ENCODE measurements at places on chromosomes 11 and 22. TPM values are rescaled to one million over a fixed set of nuclear protein-coding genes. Genes with fewer than 3 reads are reported as not detected.
A peak's percentile ranks its signal among the peaks of the same experiment; 100 is the strongest.

GRCh38 chr11:113670149-113670830, 35.8 kb downstream of the TMPRSS5 start:
- DNase-seq: no peak

DNA sequence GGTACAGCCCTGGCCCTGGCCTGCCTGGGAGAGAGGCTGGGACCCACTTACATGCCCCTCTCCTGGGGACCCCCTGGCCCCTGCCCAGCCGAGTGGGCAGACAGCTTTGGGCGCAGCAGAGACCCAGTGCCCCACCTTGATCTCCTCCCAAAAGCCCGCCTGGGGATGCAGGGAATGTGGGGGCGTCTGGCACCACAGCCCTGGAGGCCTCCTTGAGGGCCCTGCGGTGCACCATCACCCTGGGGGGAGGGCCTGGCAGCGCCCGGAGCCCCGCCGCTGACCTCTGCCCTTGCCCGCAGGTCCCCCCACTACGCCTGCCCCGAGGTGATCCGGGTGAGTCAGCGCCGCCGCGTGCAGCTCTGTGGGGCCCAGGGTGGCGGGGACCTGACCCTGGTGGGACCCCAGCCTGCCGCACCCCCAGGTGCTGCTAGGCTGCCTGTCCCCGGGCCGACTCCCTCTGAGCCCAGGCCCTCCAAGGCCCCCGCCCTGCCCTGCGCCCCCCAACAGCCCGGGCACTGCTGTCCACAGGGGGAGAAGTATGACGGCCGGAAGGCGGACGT, 43.7 kb downstream of the MOB2 start:
- no peak for DNase-seq

GRCh38 chr22:26570115-26570514, 19.8 kb downstream of the TPST2 start:
- DNase-seq: peak; percentile 37

DNA sequence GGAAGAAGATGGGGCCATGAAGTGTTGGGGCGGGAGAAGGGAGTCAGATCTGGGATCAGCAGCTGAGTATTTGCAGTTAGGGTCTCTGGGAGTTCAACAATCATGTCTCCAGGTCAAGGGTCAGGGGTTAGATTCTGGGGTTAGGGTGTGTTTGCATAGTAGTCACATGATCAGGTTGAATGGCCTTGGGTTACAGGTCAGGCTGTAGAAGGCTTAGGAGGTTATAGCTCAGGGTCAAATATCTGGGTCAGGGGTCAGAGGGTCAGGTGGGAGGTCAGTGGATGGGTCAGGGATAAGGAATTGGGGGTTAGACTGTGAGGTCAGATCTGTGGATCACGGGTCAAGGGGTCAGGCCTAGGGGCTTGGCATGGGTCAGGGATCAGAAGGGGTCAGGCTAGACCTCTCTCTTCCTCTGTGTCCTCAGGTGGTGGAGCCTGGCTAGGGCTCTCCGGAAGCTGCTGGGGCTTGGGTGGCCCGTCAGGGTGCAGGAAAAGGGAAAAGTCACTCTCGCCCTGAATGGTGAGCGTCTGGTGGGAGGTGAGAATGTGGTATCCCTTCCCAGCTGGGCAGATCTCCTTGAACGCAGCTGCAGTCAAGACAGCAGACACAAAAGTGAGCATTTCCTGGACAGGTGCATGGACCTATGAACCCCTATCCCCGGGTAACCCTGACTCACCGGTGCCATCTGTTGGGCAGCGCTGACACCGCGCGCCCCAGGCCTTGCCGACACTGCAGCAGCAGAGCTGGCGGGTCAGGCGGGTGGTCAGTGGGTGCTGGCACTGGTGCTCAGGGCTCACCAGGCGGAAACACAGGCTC, 6.4 kb downstream of the LTBP3 start:
- DNase-seq: peak; percentile 90

GRCh38 chr11:84673753-84674152, 953.4 kb downstream of the DLG2 start:
- DNase-seq: no peak

- DNase-seq: no peak
Measured at GRCh38 chr11:75024764-75025211, 36.1 kb downstream of the NEU3 start.

DNA sequence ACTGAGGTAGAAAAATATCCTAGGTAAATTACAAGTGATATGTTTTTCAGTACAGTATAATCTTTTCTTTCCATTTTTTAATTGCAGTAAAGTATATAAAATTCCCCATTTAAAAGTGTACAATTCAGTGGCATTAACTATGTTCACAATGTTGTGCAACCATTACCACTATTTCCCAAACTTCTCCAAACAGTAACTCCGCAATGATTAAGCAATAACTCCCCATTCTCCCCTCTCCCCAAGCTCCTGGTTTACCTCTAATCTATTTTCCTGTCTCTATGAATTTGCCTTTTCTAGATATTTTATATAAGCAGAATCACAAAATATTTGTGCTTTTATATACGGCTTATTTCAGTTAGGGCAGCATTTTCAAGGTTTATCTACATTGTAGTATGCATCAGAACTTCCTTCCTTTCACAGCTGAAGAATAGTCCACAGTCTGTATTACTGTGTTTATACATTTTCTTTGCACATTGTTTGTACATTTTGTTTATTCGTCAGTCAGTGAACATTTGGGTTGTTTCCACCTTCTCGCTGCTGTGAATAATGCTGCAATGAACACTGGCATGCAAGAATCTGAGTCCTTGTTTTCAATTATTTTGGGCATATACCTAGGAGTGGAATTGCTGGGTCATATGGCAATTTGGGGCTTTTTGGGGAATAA, 110.7 kb downstream of the RPL27A start:
- no peak for DNase-seq

- DNase-seq: no peak
Measured at GRCh38 chr22:17648569-17648968, 10.0 kb downstream of the BCL2L13 start.

GRCh38 chr11:74459584-74459983, 7.8 kb downstream of the KCNE3 start:
- DNase-seq: no peak

- DNase-seq: no peak
Measured at GRCh38 chr11:134346101-134346975, 14.6 kb downstream of the GLB1L2 start.

DNA sequence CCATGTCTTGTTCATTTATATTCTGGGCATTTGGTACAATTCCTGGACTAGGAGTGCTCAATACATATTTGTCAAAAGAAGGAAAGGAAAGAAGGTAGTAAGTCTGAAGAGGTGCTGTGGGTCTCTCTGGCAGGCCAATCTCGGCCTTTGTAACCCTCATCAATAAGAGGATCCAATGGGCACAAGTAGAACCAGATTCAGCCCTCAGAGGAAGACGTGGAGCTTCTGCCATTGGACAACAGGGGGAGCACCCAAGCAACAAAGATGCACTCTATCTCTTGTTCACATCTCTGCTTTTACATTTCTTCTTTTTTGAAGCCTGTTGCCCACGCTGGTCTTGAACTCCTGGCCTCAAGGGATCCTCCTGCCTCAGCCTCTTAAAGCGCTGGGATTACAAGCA, 2.2 kb upstream of the VPS11 start:
- DNase-seq: no peak

GRCh38 chr11:43145653-43146052, 166.1 kb upstream of the API5 start:
- DNase-seq: no peak

- no peak for DNase-seq
Measured at GRCh38 chr11:65871811-65872548, 620 bp downstream of the EFEMP2 start.

DNA sequence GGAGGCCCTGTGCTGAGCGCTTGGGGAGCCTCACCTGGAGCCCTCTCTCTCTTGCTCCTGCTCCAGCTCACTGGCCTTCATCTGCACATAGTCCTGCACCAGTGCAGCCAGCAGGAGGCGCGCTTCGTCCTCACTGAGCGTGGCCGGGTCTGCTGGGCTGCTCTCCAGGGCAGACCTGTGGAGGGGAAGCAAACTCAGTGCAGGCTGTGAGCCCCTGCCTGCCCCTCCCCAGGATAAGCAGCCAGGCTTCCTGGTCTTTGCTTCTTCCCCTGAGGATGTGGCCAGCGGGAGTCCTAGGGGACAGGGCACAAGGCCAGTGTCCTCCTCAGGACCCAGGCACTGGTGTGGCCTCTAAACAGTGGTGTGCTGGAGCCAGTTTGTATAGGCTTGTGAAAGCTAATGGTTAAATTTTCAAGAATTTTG, 2.2 kb downstream of the CALCA start:
- DNase-seq: peak; percentile 34

GRCh38 chr11:92717240-92717639, 252.2 kb upstream of the MTNR1B start:
- no peak for DNase-seq

DNA sequence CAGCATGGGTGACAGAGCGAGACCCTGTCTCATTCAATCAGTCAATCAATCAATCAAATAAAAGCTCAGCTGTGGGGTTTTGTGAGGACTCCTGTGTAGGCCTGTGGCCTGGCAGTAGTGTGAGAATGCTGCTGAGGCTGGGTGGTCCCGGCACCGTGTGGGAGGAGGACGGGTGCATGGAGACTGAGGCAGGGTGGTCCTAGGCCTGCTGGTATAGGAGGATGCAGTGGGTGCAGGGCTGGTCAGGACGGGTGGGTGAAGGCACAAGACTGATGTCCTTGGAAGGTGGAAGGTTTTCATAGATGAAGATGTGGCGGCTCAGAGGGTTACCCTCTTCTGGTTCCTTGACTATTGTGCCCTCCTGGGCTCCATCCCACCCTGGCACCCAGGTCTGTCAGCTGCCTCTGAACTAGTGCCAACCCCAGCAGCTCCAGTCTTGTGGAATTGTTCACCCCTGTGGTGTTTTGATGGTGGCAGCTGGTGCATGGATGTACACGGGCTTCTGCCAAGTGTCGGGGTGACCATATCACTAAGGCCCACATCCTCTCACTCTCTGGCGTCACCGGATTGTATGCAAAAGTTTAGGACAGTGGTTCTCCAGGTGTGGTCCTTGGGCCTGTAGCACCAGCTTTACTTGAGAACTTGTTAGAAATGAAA, 23.7 kb downstream of the TANGO2 start:
- DNase-seq: no peak

GRCh38 chr11:125514336-125515101, 18.5 kb upstream of the FEZ1 start:
- no peak for DNase-seq

GRCh38 chr11:11486002-11486401, 133.0 kb upstream of the CSNK2A3 start:
- DNase-seq: no peak

GRCh38 chr11:63240791-63241379, 2.5 kb downstream of the SLC22A25 start:
- DNase-seq: no peak

GRCh38 chr22:17742527-17742902, 31.8 kb downstream of the BID start:
- peak; percentile 62 for DNase-seq

DNA sequence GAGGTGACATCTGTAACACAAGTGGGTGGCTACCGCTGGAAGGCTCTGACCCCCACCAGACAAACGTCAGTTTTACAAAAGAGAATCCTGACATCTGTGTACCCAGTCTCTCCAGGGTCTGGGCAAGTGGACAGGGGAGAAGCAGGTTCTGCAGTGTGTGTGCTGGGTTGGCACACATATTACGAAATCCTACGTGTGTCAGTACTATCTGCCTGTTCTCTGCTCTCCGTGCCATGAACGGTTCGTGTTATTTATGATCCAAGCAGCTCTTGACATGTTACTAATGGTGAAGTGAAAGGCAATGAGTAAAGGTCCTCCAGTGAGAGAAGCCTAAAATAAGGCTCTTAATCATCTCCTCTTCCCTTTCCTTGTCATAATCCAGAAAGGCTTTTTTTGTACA, 201.5 kb upstream of the MTMR2 start:
- DNase-seq: no peak

GRCh38 chr11:87252869-87253268, 215.1 kb downstream of the TMEM135 start:
- DNase-seq: no peak

- DNase-seq: no peak
Measured at GRCh38 chr22:17152340-17152739, 6.7 kb downstream of the HDHD5 start.

DNA sequence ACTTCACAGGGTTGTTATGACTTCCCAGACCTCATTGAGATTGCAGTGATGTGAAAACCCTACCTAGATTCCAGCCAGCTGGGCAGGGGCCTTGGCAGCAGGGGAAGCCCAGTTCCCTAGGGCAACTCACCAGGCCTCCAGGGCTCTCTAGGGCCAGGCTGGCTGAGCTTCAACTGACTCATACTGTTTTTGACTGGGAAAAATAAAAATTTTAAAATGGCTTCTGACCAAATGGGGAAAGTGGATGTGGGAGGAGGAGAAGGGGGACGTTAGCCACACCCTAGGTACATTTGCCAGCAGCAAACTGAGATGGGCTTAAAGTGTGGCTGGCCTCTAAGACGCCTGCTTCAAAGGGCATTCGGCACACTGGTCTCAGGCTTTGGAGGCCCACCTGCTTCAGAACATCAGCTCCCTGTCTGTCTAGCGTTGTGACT, 39.0 kb downstream of the BMAL1 start:
- DNase-seq: no peak

- peak; percentile 81 for DNase-seq
Measured at GRCh38 chr11:126115816-126116331, 53.2 kb upstream of the CDON start.

DNA sequence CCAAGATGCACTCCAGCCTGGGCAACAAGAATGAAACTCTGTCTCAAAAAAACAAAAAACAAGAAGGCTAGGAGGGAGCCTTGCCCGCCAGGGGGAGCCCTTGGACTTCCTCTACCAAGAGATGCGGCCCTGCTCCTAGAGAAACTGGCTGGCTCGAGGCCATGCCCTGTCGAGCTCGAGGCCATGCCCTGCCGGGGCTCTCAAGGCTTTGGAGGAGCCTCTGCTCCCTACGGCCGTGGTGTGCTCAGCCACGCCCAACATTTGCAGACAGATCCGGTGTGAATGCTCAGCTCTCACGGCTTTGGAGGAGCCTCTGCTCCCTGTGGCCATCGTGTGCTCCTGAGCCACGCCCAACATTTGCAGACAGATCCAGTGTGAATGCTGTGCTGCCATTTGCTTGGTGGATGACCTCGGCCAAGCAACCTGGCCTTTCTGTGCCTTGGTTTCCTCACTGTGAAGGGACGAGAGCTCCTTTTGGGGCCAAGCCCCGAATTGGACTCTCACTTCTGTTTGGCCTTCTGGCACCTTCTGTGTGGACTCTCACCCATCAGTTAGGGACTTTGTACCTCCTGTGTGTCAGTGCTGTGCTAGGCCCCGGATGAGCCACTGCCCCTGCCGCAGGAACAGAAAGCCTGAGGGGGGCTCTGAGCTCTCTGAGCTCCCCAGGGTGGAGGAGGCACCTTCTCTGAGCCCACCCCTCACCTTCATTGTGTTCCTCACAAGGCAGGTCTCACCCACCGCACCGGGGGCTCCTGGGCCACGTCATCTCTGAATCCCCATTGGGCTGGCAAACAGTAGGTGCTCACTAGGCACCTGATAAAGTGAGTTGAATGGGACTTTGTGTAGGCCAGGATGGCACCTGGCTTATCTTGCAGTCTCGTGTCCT, 14.1 kb downstream of the C11orf24 start:
- peak; percentile 98 for DNase-seq

Gene UBQLNL
- total RNA-seq: 0.24 TPM

Gene PACS1
- total RNA-seq: 30.2 TPM

Gene SHISA8
- total RNA-seq: not detected

Gene UBQLN3
- 0.31 TPM for total RNA-seq

Gene LRP4
- total RNA-seq: 1.3 TPM

Gene ZNF408
- total RNA-seq: 3.0 TPM

Gene CDC45
- total RNA-seq: 0.43 TPM

Gene SAA1
- total RNA-seq: 0.67 TPM

Gene INSC
- 0.50 TPM for total RNA-seq

Gene DRD2
- total RNA-seq: not detected

Gene VPREB3
- total RNA-seq: 0.78 TPM

Gene NOX4
- 1.4 TPM for total RNA-seq

Gene CHST1
- 4.8 TPM for total RNA-seq

Gene PIK3IP1
- total RNA-seq: 5.6 TPM

Gene IFITM10
- 0.72 TPM for total RNA-seq

Gene SAA2
- 12.8 TPM for total RNA-seq

Gene INPP5J
- total RNA-seq: 11.2 TPM
